ENCODE measurements at places on chromosomes 4 and X.
A peak's percentile ranks its signal among the peaks of the same experiment; 100 is the strongest.

DNA sequence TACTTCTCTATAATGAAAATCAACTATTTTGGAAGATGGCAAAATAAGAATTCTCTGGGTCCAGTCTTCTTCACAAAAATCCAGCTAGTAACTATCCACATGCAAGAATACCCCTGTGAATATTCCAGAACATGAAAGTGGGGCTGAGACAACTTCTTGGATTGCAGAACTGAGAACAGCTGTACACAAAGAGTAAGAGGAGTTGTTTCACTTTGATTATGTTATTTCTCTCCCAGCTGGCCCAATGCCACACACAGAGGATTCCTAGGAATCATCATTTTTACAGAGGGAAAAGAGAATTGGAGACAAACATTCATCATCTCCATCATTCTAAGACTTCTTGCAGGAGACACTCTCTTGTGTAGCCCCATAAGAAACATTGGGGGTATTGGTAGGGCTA is 782.2 kb upstream of the LCORL start:
- DNase-seq, result no peak

DNA sequence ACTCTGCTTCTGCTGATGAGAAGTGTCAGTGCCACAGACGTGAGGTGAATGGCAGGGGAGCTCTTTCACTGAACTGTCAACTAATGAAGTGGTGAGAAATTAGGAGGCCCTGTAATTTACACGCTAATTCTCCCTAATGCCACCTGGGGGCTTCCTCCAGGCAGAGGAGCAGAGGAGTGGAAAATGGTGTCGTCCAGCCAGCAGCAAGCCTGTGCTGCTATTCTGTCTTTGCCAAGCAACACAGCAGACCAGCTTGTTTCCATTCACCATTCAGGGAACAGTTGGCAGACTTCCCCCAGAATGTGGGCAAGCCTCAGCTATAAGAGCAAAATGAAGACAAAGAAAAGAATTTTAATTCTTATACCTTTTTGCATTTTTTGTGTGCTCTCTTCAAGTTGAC is 245.2 kb upstream of the TET2 start:
- peak; percentile 53 for DNase-seq

DNA sequence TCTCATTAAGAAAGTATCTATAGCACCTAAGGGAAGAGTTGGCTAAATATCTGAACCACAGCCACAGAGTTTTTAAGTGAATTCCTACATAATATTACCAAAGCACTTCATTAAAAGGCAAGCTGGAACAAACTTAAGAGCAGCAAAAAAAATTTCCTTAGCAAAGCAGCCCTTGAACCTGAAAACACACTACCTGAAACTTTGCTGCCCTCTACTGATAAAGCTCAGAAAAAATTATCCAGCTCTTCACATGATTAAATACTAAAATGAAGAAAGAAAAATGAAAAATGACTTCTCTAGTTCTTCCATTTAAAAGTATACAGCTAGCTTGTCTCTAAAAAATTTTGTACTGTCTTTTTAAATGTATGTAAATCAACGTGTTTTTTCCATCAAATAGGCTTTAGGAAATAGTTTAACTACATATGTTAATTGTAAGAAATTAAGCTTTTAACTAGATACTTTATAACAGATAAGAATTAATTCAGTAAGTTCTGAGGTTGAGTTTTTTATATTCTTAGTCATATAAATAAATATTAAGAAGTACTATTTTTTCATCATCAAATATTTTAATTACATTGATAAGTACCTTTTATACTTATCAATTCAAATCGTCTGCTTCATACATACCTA is 156.1 kb downstream of the STPG2 start:
- no peak for DNase-seq

DNA sequence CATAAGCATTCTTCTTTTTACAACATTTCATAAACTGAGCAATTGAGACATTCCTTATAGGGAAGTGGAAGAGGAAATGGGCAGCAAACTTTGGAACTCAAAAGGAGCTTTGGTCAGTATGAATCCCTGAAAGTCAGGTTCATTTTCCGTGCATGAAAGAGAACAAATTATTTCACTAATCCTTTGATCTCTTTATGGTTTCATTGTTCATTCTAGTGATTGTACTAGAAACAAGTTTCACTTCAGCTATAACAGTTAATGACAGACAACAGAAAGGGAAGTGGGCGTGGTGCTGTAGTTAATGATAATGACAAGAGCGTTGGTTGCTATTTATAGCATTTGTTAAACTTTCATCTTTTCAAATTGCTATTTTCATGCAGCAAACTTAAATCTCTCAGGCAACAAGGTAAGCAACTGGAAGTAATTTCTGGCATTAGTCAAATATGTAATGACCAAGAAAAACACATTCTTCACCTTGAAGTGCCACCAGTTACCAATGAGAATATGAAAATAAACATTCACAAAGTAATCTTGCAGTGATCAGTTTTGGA is 98.4 kb downstream of the AREG start:
- no peak for DNase-seq

All from NCI-H1092 (cell line).